Stimulated activated CD4-positive, alpha-beta T cell treated with anti-CD3 and anti-CD28 coated beads, Interleukin-15, amount 100 ng/mL, for 1 hour (primary cell): ENCODE measurements at places on chromosomes 5 and 9.

DNA sequence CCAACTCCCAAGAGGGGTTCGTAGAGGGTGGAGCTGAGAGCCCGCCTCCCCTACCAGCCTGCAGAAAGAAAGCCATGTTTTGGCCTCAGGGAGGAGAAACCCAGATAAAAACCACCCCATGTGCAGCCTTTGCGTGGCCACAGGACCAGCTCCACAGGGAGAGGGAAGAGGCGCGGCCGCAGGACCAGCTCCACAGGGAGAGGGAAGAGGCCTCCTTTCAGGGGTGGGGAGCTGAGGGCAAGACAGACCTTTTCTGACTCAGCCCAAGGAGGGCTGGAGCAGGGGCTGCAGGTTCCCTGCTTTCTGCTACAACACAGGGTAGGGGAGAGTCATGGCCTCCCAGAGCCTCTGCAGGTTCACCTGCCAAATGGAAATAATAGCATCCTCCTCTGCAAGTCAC, 37.6 kb upstream of the KCNMB1 start:
- no peak for DNase-seq

DNA sequence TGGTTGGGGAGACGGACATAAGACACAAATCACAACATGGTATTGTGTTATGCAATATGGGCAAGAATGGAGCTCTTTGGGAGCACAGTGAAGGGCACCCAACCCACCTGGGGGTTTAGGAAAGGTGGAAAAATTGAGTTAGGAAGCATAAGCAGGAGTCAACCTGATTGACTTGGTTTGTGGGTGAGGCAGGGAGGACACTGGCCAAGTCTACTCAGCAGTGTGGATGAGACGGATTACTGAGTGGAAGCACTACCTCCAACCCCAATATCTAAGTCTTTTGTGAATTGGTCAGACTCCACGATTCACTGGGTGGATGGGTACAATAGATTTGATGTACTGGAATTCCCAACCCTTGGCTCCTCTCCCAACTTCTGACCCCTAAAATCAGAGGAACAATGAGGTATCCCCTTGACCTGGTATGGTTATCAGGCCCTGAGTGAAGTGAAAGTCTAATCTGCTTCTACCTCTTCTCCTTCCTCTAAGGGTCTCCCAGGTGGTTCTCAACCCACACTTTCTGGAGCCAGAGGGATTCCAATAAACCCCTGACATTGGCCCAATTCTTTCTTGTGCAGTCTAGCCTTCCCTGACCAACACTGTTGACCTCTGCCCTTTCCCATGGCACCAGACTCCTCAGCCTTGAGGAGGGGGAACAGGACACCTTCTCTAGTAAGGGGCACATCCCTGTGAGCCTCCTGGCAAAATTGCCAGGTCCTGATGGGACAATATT, 5.2 kb downstream of the EGR1 start:
- peak; percentile 35 for DNase-seq

DNA sequence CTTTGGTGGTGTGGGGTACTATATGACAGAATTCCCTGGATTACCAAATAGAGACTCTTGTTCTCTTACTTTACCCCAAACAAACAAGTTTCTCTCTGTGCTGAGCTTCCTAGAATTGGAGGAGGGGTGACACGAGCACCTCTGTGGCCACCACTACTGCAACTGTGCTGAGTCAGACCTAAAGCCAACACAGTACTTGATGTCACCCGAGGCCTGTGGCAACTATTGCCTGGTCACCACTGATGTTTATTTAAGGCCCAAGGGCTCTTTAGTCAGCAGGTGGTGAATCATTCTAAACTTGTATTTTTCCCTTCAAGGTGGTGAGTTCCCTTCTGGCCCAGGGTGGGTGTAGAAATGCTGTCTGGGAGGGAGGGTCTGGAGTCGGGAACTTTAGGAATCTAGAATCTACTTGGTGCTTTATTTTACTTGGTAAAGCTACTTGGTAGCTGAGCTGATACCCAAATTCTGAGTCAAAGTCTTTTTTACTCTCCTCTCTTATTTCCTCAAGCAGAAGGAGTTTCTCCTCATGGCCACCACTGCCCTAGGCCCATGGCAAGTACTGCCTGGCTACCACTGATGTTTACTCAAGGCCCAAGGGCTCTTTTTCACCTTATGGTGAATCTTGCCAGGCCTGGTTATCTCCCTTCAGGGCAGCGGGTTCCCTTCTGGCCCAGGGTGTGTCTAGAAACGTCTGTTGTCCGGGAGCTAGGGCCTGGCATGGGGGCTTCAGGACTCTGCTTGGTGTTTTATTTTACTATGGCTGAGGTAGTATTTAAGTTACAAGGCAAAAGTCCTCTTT, 9.8 kb downstream of the LURAP1L start:
- DNase-seq, result no peak

- DNase-seq, result no peak
Observed at GRCh38 chr5:118068886-118069285, 919.5 kb downstream of the DTWD2 start.

DNA sequence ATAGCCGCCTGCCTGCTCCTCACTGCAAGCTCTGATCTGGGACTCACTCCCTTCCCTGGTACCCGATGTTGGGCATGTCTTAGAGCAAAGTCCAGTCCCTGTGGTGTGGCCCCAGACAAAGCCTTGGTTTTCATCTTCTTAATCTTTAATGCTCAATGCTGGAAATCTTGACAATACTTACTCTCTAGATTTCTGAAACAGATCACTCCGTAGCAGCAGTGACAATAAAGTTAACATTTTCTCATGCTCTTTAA, 260.2 kb upstream of the IRX2 start:
- no peak for DNase-seq

DNA sequence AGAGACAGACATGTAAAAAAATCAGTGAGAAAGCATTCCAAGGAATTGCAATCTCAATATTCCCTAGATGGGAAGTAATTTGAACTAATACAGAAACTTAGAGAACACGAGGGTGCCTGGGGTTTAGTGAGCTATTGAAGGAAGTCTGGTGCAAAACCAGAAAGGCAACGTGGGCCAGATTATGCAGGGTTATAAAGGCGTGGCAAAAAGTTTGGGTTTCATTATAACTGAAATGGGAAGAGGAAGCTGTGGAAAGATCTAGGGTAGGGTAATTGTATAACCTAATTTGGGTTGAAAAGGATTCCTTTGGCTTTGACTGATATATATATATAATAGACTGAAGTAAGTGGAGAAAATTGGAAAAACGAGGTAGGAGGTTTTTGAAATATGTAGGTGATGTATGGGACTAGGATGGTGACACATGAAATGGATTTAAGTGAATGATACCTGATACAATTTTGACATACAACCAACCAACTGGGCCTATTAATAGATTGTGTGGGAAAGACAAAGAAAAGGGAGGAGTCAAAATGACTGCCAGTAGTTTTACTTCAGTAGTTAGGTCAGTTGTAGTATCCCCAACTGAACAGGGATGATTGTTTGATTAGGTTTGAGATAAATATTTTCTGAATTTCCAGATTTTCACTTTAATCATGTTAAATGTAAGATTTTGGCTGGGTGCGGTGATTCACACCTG, 65.3 kb downstream of the FAM174A start:
- no peak for DNase-seq

DNA sequence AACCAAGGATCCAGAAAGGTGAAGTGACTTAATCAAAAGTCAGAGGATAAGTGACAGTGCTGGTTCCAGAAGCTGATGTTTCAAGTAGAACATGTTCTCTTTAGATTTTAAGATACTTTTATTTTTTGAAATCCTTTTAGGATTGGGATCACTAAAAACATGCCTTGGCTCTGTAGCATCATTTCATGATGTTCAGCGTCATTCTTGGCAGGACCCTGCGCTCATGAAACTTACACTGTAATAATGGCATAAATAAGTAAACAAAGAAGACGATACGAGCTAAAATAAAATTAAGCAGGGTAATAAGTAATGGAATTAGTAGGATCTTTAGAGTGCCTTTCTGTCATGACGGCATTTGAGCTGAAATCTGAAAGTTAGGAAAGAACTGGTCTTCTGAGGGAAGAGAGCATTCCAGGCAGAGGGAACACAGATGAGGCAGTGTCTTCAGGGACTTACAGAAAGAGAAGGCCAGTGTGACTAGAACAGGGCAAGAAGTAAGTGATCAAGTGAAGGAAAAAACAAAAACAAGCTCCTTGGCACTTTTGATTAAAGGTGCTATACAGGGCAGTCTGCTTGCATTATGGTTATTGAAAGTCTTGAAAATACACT, 19.9 kb downstream of the CTNNA1 start:
- DNase-seq, result no peak

DNA sequence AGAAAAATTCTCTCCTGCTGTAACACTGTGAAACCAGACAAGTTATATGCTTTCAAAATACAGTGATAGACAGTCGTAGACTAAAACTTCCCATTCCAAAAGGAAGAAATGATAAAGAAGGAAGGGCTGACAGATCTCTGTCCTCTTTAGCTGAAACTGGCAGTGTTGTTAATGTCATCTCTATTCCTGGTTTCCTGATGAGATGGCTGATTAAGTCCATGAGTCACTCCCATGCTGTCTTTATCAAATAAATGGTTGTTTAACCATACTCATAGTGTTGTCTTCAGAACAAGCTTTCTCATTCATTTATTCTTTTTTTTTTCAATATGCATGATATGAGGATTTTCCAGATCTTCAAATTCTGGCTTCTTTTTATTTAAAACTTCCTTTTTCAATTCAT, 952.2 kb upstream of the WWC1 start:
- DNase-seq, result no peak

DNA sequence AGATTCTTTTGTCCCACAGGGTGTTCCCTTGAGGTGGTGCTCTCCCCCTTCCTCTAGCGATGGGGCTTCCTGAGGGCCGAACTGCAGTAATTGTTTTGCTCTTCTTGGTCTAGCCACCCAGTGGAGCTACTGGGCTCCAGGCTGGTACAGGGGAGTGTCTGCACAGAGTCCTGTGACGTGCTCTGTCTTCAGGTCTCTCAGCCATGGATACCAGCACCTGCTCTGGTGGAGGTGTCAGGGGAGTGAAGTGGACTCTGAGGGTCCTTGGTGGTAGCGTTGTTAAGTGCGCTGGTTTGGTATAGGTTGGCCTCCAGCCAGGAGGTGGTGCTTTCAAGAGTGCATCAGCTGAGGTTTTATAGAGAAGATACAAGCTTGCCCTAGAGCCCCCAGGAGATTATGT, 20.4 kb upstream of the CEP72 start:
- DNase-seq, result no peak

DNA sequence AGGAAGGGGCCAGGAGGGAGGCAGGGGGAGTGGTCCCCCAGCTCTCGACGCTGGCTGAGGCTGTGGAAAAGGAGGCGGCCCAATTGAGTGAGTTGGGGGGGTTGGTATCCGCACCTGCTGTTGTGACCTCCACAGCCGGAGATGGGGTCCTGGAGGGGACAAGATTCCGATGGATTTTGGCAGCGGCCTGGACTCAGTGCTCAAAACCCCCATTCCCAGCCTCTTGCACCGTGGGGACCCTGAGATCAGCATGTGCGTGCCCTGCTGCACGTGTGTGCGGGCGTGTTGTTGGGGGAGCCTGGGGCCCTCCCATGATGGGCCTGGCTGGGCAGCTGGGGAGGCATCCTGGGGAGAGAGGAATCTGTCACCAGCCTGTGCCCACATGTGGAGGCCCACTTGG, 15.0 kb downstream of the CNTFR start:
- no peak for DNase-seq

GRCh38 chr9:75666856-75667554, 223.5 kb upstream of the PCSK5 start:
- no peak for DNase-seq

GRCh38 chr5:53069626-53070025, 39.9 kb downstream of the MOCS2 start:
- DNase-seq, result no peak

GRCh38 chr5:72558046-72558336, 50.8 kb upstream of the ZNF366 start:
- DNase-seq, result no peak
